ENCODE measurements at places on chromosomes 2 and 18.

DNA sequence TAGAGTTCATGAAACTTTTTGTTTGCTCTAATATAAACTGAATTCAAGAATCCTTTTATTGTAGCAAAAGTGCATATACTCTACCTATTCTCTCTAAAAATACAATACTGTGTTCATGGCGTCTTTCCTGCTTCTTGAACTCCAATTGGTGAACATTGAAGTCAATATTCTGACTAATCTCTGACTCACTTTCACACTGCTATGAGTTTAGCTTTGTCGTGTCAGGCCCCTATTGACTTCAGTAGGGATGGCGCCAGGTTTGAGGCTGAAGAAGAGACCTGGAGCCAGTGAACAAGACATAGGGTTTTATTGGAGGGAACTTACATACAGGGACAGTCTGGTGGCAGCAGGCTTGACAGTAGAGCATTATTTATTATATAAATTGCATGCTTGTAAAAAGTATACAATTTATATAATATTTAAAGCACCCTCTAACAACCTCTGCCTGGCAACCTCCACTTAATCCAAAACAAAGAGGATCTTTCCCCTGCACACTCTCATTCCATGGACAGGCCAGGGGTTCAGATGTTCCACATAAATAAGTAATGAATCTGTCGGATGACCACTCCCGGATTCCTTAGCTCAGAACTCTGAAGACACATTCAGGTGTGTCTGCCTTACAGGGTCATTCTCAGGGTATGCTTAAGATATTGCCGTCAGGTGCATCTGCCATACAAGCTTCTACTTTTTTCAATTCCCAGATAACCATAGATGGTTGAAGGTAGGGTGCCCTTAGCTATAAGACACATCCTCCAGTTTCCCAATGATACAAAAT is 141.0 kb downstream of the CERS6 start:
- DNase-seq = no peak

- DNase-seq = no peak
These were observed 667.1 kb downstream of the IRS1 start for GRCh38 chr2:226132323-226133215.

DNA sequence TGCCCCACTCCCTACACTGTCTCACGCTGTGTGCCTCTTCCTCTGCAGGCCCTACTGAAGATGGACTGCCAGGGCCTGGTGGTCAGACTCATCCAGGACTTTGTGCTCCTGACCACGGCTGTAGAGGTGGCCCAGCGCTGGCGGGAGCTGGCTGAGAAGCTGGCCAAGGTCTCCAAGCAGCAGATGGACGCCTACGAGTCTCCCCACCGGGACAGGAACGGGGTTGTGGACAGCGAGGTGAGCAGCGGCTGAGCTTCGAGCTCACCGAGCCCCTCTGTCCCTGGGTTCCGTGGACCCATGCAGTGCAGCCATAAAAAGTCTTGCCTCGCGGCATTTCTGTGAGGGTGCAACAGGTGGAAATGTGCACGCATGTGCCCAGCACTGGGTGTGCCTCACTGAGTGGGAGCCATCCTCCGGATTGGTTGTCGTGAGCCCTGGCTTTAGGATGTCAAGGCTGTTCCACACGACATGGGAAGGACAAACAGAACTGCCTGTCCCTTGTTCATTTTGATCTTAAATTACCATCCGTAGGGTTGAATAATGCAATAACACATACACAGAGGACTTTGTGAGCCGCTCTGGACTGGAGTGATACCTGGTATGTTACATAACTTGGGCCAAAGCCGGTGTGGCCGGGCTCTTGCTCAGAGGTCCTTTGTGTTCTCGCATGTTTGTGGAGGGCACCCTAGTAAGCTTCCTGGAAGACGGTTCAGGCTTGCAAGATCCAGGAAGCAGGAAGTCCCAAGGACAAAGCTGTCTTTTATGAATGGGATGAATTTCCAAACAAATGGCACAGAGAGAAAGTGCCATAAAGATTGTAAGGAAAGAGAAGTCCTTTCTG is 100.9 kb downstream of the SH3BP4 start:
- DNase-seq = no peak

DNA sequence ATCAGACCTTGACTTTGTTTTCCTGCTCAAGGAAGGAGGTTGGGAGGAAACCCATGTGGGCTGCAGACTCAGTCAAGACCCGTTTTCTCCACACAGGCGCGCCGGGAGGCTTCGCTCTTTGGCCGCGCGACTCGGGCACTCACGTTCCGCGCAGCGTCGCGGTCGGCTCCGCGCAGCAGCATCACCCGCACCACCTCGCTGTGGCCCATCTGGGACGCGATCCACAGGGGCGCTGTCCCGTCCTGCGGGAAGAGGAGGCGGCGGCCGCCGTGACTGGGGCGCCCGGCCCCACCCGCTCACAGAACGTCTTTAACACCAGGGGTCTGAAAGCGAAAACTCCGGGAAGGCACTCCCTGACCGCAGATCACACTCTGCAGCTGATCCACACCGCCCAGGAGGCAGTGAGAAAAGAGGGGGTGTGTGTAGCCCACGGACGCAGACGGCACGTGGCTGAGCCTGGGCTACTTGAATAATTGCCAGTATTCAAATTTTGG is 33.1 kb upstream of the NPC1 start:
- no peak for DNase-seq

GRCh38 chr2:46874236-46874929 is 41.2 kb downstream of the MCFD2 start:
- DNase-seq = no peak

DNA sequence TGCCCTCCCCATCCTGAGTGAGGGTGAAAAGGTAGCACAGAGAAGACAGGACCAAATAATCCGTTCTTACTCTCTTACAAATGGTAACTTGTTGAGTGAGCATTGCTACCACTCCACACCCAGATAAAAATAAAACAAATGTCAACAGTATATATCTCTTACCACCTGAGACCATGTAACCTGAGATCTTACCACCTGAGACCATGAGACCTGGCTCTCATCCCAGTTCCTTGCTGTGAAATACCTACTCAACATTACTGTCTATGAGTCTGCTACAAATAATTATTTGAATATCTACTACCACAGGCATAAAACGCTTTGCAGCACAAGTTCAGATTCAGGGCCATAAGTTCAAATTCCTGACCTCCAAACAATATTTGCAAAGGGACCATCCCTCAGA is 234.7 kb downstream of the C1D start:
- no peak for DNase-seq

GRCh38 chr2:134949981-134950708 is 31.5 kb downstream of the CCNT2 start:
- no peak for DNase-seq
